ENCODE measurements at places on chromosomes 13 and 19.

GRCh38 chr13:90094357-90094756 is 1253.1 kb upstream of the MIR17HG start:
- DNase-seq = no peak

DNA sequence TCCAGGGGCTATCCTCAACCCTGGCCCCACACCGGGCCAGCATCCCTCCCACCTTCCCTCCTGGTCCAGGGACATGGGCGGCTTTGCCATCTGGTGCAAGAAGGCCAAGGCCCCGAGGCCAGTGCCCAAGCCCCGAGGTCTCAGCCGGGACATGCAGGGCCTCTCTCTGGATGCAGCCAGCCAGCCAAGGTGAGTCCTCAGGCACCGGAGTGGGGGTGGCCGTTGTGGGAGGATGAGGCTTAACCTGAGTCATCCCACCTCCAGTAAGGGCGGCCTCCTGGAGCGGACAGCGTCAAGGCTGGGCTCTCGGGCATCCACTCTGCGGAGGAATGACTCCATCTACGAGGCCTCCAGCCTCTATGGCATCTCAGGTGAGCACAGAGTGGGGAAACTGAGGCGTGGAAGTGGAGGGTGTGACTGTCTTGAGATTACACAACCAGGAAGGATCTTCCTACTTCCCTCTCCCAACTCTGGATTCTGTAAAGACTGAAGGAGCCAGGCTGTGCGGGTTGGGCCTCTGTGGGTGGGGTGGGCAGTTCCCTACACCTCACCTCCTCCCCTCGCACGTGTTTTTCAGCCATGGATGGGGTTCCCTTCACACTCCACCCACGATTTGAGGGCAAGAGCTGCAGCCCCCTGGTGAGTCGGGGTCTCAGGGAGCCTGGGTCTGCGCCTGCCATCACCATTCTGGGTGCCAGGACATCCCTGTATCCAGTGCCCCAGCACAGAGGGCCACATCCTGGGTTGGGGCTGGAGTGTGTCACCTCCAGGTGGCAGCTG is 3.8 kb downstream of the MVB12A start:
- DNase-seq = no peak

- DNase-seq = peak; percentile 65
Measured at GRCh38 chr19:2446381-2446780, 10.4 kb downstream of the LMNB2 start.

- DNase-seq = no peak
Measured at GRCh38 chr19:46480415-46480814, 9.1 kb upstream of the PNMA8A start.

- no peak for DNase-seq
Measured at GRCh38 chr19:35519291-35519690, 5.8 kb upstream of the DMKN start.

DNA sequence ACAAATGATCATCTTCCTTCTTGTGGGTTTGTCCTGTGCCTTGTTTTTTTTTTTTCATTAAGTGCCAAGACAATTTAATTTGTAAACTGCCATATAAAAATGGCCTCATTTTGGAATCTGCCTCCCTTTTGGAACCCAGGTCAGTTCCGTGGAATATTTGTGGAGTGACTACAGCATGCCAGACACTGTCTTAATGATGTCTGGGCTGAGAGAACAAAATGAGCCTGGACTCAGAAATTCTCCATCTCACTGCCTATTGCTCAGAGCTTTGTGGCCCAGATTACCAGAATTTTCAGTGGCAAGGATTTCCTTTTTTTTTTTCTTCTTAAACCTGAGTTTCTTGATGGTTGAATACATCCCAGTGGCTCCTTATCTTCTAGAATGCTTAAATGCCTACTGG is 340.6 kb downstream of the ENOX1 start:
- DNase-seq = no peak

- DNase-seq = no peak
Measured at GRCh38 chr13:51562011-51562671, 22.1 kb upstream of the WDFY2 start.

- DNase-seq = no peak
Measured at GRCh38 chr19:44738136-44738535, 10.4 kb upstream of the BCL3 start.

GRCh38 chr19:41376241-41376997 is at the start of gene TMEM91:
Gene TMEM91, plus strand, starts transcription at chr19:41376533. Its CDS starts 1,777 bp downstream, at chr19:41378310.
- no peak for DNase-seq

- no peak for DNase-seq
Measured at GRCh38 chr13:77333594-77333993, 6.7 kb upstream of the MYCBP2 start.

DNA sequence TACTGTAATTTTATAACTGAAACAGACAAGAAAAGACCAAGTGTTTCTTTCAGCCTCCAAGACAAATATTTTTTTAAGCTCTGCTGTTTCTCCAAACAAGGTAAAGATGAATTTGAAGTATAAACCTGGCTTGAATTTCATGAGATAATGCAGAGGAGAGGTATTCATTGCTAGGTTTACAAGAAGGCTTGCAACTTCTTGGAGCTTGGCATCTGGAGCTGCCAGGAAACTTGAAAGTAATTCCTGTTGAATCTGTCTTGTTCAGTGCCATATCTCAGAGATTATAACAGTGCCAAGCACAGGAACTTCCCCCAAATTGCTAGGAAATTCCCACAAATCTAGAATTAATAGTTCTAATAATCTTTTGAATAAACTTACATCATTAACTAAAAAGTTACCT is 70.9 kb downstream of the CDK8 start:
- DNase-seq = no peak

DNA sequence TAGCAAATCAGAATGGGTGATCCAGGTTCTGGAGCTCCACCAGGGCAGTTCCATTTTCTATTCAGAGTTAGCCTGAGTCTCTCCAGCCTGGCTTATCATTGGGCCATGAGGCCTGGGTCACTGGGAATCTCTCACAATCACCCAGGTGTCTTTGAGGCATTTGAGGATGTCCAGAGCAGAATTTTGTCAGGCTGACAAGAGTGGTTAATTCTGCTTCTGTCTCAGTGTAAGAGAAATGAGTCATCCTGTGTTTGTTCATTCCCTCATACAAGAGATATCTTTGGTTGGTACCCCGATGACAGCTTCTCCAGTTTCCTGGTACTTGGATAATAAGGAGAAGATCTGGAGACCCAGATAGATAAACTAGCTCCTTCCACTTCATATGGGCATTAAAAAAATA is 10.4 kb downstream of the ZNF93 start:
- no peak for DNase-seq

DNA sequence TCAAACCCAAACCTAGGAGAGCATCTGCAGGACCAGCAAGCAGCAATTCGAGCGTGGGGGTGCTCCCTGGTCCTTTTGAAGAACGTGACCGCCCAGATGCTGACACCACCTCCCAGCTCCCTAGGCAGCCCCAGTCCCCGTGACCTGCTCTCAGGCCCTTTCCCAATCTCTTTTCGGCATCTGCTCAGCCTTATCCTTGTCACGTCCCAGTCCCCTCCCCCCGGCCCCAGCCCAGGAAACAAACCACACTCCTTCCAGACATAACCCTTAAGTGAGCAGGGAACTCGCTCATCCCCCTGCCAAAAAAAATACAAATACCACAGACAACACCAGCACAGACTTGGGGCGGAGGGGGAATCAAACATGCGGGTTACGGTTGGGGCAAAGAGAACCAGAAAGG is 3.3 kb downstream of the MLLT1 start:
- DNase-seq = no peak

GRCh38 chr13:111295886-111296285 is 24.6 kb upstream of the TEX29 start:
- DNase-seq = no peak

DNA sequence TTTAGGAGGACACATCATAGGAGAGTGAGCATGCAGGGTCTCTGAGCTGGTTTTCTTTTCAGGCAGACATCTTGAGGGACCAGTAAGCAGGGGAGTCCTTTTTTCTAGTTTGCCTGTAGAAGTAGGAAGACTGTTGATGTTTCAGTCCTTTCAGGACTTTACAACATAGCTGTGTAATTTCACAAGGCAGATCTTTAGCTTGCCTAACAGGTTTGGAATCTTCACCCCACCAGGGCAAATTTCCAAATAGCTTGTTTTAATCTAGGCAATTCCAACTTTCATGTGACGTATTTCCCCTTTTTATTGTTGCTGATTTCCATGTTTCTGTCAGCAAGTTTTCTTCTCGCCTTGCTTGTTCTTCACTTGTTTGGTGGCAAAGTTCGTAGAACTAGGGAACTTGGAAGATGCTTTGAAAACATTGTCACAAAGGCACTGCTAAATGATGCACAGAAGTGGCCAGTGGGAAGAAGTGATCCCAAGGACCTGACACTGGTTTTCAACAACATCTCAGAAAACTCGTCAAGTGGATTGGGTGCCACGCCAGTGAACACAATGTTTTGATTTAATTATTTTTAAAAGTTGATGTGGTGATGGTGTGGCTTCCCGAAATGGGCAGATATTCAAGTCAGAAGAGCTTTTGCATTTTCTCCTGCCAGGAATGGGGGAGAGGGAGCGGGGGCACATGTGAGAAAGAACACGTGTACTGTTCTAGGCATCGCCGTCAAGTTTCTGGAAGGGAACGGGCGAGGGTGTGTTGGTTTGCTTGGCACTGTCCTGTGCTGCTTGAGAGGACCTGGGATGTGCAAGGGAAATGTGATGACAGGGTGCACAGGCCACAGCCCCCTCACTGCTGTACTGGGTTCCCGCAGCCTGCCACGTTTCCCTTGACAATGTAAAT is 418.6 kb downstream of the OXGR1 start:
- DNase-seq = no peak

DNA sequence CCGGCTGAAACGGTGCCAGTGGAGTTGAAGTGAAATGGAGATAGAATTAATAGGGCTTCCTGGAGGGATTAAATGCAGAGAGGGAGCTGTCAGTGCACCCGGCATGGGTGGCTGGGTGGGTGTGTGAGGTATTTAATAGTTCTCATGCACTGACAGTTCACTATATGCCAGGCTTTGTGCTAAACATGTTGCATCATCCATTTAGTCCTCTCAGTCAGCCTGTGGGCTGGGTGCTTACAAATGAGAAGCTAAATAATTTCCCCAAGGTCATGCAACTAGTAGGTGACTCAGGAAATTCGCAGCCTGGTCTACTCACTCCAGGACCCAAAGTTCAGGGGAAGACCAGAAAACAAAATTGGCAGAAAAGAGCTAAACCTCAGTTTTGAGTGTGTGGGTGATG is 63.5 kb upstream of the SPATA13 start:
- no peak for DNase-seq

- no peak for DNase-seq
Measured at GRCh38 chr19:23286477-23286876, 36.3 kb upstream of the ZNF724 start.

GRCh38 chr13:31159306-31159705 is 2.4 kb downstream of the HSPH1 start:
- no peak for DNase-seq

DNA sequence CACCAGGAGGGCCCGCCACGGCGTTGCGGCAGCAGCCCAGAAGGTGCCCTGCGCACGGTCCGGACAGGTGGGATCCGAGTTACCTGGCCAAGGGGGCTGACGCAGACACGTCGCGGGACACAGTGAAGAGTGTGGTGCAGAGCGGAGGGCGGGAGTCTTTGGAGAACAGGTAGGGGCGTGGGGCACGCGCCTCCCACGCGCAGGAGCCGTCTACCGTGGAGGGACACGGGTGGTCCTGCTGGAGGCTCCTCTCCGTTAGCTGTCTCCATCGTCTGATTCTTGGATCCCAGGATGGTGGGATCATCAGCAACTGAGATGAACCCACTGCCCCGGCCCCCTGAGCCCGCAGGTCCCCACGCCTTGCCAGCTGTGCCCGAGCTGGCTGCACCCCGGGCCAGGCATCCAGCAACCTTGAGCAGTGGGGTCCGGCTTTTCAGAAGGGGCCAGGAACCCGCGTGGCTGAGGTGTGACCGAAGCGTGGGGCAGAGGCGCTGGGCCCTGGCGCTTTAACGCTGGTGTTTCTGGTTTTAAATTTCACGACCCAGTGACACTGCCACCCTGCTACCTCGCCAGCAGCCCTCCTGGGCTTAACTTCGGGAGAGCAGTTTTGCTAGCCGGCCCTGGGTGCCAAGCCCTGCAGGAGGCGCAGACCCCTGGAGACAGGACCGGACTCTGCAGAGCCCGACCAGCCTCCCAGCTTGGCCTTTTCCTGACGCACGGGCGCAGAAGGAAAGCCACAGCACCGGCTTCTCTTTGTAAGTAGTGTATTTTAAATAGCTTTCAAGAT is 7.3 kb downstream of the FGF22 start:
- no peak for DNase-seq
